ENCODE measurements at places on chromosomes 3 and 15.

DNA sequence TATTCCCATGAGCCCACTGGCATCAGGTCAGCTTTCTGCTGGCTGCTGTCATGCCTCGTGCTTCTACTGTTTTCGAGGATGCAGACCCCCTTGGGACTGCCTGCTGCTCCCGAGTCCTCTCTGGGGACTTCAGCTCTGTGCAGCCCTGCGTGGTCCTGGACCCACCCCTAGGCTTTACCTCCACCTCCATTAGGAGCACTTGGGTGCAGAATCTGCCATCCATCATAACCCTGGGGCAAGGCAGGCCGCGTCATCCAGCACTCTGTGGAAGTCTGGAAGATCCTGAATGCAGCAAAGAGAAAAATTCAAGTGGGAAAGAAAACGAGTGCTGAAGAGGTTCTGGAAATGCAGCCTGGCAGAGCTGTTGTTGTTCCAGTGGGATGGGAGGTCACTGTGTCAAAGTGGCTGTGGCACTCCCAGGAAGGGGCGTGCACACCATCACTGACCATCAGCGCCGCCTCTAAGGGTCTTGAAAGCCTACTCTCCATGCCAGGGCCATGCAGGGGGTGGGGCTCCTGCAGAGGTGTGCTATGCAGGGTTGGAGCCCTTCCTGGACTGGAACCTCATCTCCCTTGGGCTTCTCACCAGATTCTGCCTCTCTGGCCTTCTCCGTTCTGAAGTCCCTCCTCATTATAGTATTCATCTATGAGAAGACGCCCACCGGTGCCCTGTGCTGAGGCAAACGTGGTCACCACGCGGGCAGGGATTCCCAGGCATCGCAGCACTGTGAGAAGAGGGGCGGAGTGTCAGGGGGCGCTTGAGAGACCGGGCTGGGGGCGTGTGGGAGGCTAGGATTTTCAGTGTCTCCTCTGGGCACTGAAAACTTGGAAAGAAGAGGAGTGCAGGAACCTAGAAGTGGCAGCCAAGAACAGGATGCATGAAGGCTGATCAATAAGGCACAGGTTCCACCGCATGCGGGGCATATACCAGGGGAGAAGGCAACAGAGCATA, 12.5 kb downstream of the EPB42 start:
- DNase-seq = no peak

DNA sequence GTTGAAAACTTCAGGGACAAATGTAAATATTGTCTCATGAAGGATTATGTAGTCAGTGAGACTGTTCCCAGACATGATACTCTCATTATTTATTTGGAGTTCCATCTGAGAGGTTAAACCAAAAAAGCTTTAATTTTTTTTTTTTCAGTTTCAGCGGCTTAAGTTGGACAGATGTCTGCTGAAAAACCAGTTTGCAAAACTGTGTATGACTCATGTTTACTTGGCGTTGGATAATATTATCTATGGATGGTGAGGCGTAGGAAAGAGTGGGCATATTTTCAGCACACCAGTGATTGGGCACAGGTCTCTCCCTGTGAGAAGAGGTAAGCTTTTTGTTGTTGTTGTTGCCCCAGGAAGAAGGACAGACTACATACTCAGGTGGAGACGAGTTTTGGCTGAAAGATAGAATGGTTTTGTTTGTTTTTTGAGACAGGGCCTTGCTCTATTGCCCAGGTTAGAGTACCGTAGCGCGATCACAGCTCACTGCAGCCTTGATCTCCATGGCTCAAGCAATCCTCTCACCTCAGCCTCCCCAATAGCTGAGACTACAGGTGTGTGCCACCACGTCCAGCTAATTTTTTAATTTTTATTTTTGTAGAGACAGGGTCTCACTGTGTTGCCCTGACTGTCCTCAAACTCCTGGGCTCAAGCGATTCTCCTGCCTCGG, 16.4 kb upstream of the ANXA2 start:
- peak; percentile 65 for DNase-seq

GRCh38 chr15:49320351-49320750, 102.7 kb upstream of the FGF7 start:
- no peak for DNase-seq

GRCh38 chr15:51775967-51776816, 24.8 kb downstream of the TMOD2 start:
- DNase-seq = peak; percentile 63

DNA sequence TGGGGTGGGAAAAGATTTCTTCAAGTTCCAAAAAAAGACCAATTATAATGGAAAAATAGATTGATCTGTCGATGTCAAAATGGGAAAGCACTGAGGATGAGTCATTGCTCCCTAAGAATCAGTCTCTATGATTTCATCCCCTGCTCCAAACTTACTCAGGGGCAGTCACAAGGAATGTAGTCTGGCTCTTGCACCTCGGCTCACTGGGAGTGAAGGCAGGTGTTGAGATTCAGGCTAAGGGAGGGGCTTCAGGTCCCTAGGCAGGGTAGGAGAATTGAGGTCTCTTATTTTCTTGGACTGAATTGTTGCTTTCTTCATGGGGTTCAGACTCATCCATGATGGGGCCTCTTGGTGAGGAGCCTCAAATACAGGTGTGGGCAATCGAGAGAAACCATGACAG, 14.2 kb downstream of the ESYT3 start:
- DNase-seq = peak; percentile 30

GRCh38 chr3:41986561-41986960, 24.7 kb upstream of the ULK4 start:
- no peak for DNase-seq

GRCh38 chr3:138326866-138327595, 2.6 kb downstream of the NME9 start:
- DNase-seq = no peak

- no peak for DNase-seq
Measured at GRCh38 chr3:188211476-188211875, 57.5 kb downstream of the LPP start.

DNA sequence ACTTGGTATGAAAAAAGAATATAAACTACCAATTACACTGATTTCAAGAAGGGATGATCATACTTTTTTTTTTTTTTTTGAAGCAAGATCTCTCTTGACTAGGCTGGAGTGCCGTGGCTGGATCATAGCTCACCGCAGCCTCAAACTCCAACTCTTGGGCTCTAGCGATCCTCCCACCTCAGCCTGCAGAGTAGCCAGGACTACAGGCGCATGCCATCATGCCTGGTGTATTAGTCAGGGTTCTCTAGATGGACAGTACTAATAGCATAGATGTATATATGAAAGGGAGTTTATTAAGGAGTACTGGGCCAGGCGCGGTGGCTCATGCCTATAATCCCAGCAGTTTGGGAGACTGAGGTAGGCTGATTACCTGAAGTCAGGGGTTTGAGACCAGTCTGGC, 11.5 kb upstream of the SEC11A start:
- peak; percentile 30 for DNase-seq

DNA sequence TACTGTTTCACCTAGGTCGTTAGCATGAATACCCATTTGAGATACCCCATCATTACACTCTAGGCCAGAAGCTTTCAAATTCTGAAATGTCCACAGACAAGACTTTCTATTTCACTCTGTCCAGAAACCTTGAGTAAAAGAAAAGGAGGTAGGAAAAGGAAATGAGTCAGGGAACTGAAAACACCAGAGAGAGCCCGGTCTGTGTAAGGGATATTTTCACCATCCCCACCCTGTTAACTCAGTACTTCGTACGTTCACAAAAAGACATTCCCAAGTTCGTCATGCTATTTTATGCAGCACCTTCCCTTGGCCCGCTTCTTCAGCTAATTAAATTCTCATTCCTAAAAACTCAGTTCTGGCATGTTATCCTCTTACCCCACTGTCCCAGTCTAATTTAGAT, 89.4 kb upstream of the SOX2 start:
- peak; percentile 19 for DNase-seq

- no peak for DNase-seq
Measured at GRCh38 chr3:111335512-111336303, 206.3 kb upstream of the CD96 start.

DNA sequence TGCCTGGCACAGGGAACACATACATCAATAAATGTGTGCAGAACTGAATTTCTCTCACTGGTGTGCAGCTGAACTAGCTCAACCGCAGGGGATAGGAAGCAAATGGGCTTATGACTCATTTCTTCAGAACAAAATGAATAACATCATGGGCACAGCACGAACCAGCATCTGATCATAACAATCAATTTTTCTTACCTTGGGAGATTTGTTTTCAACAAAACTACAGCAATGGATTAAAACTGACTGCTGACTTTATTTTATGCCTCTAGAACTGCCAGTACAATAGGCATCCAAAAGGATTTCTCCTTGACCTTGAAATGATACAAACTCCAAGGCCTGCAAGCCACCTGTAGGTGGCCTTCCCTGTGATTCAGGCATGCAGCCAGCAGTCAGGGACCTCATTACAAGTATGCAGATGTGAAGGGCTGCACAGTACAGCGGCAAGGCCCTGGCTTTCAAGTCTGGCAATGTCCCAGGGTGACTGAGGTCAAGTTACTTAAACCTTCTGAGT, 26.1 kb downstream of the TAMM41 start:
- peak; percentile 55 for DNase-seq

GRCh38 chr3:188179006-188179966, 25.3 kb downstream of the LPP start:
- DNase-seq = no peak

GRCh38 chr3:194298331-194299227, 52.5 kb downstream of the CPN2 start:
- no peak for DNase-seq

- DNase-seq = no peak
Measured at GRCh38 chr15:88073391-88073691, 183.2 kb downstream of the NTRK3 start.

DNA sequence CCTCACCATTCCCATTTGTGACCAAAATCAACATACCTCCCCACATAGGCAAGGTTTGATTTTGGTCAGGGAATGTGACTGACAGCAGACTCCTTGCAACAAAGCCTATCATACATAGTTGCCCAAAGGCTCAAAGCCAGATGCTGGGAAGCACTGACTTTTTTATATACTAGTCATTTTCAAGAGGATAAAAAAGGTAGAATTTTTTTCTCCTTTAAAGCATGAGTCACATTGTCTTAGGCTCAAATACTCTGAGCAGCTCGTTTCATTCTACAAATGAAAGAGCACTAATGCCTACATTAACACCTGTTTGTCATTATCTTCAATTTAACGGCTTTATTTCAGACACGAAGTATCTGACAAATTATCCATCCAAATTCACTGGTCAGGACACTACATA, 36.2 kb downstream of the ICE2 start:
- DNase-seq = peak; percentile 61

- DNase-seq = peak; percentile 23
Measured at GRCh38 chr3:197028728-197029510, 698 bp downstream of the MELTF start.

- DNase-seq = no peak
Measured at GRCh38 chr3:169337500-169338078, 325.9 kb downstream of the MECOM start.

DNA sequence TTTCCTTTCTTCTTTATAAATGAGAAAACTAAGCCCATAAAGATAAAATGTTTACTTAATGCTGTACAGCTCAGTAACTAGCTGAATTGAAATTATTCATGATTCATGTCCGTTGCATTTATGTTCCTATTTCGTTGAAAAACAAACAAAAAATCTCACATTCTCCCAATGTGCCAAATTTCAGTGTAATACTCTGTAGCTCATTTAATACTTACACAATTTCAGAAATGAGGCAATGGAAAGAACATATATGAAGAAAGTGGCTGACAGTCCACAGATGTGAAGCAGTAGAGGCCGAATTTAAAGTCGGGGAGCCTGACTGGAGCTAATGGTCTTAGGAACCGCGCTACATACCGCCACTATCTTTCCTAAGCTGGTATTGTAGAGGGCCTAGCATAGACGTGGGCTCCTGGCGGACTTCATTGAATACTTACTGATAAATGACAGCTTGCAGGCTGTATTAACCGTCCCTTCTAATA, 651 bp downstream of the PLSCR2 start:
- no peak for DNase-seq

DNA sequence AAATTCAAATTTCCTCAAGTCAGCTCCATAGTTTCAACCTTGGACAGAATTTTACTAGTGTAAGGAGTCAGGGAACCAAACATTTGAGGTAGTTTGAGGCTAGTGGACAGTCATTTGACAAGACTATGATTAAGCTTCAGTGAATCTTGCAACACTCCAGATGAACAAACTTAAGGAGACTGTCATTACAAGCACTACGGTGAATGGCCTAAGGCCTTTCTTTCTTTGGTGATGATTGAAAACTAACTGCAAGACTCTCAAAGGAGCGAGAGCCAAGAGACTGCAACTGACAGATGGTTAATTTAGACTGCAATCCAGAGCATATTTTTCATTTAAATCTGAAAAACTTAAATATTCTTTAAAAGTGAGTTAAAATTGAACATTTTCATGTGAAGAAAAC, 272.3 kb upstream of the NECTIN3 start:
- peak; percentile 65 for DNase-seq

DNA sequence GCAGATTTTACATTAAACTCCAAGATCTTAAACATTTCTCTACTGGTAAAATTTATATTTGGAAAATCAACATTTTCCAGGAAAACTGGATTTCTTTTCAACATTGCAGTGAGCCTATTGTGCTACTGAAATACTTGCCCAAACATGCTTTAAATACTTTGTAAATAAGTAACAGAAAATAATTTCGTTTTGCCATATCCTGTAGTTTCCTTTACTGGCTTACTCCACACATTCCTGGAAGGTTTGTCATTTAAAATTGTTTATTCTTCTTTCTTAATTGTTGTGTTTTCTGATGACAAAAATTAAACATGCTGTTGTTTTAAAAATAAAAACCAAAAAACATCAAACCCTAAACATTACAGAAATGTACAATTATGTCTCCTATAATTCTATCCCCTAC, 22.0 kb downstream of the ACAD11 start:
- peak; percentile 77 for DNase-seq

DNA sequence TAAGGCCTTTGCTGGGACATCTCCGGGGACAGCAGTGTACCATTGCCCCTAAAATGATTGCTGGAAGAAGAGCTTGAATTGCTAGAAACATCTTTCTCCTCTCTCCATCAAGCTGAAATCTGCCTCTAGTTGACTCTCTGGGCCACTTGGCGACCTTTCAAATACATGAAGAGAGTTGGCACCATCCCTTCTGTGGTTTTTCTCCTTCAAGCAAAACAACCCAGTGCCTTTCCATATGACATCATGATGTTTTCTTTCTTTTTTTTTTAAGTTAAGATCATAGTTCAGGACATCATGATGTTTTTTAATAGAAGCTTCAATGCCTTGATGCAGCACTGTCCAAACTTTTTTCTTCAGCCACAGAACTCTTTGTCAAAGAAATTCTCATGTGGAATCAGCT, 144.0 kb upstream of the PTPRG start:
- DNase-seq = no peak

- peak; percentile 10 for DNase-seq
Measured at GRCh38 chr15:51623386-51623938, 891 bp upstream of the DMXL2 start.
